GF-D8 (cell line): ENCODE measurements at places on chromosomes 2 and 18.
A peak's percentile ranks its signal among the peaks of the same experiment; 100 is the strongest.

DNA sequence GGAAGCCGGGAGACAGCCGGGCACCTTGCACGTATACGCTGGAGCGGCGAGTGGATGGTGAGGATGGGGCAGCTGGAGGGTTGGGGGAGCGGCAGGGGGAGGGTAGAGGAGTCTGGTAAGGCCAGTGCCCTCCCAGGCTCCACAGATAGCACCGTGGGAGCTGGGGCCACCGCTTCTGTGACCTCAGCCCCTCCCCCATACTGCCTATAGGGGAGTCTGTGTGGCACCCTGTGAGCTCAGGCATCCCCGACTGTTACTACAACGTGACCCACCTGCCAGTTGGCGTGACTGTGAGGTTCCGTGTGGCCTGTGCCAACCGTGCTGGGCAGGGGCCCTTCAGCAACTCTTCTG lies 9.9 kb upstream of the GMPPA start:
- no peak for DNase-seq

- DNase-seq = no peak
Measured at GRCh38 chr2:94990956-94991355, 34.6 kb upstream of the MAL start.

DNA sequence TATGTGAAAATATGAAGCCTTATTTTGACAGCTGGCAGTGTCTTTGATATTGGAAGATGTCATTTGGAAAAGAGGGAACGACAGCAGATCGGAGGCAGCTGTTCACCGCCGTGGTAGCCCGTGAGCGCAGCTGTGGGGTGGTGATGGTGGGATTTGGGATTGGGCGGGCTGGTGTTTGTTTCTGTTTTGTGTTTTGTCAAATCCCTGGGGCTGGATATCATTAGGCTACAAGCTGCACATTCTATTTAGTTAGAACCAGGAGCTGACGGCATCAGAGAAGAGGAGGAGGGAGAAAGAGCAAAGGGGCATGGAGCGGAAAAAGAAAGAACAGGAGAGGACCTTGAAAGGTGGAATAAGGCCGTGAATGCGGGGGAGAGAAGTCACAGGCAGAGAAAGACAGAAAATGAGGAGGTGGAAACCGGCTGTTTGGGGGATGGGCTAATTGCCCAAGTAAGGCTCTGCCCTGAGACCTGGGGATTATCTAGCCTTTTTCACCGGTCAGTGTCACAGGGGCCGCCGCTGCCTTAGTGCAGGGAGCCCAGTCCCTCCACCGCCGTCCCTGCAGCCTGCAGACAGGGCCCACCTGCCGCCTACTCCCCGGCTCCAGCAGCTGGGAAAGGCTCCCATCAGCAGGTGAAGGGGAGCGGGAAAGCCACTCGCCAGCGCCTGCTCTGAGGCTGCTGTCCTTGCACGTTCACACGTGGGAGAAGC lies 88.0 kb downstream of the ZCCHC2 start:
- no peak for DNase-seq

- DNase-seq = no peak
Measured at GRCh38 chr2:182951948-182952663, 85.7 kb upstream of the FRZB start.

DNA sequence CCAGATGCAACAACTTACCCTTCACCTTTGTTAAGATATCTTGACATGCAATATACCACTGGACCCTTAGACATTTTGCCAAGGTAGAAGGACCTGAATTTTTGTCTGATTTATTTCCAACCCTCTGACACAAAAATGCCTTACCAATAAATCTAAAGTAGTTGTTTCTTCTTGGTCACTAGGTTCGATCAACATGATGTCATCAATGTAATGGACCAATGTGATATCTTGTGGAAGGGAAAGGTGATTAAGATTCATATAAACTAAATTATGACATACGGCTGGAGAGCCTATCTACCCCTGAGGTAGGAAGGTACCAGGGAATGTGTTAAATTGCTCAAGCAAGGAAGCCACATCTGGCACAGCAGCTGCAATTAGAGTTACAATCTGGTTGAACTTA lies 67.7 kb upstream of the SERPINE2 start:
- no peak for DNase-seq

DNA sequence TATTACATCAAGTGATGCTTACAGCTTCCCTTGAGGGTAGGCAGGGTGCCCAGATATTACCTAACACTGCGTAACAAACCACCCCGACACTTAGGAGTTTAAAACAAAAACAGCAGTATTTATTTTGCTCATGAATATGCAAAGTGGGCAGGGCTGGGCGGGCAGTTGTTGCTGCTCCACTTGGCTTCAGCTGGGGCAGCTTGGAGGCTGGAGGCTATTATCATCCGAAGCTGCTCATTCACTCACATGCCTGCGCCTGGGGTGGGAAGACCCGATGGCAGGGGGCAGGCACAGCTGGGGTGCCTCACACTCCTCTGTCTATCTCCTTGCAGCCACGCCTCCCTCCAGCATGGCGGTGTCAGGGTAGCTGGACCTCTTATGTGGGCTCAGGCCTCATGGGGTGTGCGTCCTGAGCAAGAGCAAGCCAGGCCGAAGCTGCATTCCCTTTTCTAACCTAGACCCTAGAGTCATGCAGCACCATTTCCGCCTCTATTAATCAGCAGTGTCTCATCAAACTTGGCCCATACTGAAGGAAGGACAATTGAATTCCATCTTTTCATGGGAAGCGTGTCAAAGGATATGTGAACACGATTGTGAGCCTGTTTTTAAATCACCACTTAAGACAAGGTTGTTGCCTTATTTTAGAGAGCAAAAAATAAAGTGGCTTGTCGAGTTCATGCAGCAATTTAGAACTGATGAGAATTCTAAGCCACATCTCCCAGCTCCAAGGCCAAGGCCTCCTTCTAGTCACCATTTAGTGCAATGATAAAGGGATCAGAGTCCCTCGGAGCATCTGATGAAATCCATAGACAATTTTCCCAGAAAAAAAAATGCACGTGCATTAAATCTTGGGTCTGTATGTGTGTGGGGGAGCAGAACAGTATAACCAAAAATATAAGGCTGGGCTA lies 54.9 kb downstream of the SDC1 start:
- no peak for DNase-seq

DNA sequence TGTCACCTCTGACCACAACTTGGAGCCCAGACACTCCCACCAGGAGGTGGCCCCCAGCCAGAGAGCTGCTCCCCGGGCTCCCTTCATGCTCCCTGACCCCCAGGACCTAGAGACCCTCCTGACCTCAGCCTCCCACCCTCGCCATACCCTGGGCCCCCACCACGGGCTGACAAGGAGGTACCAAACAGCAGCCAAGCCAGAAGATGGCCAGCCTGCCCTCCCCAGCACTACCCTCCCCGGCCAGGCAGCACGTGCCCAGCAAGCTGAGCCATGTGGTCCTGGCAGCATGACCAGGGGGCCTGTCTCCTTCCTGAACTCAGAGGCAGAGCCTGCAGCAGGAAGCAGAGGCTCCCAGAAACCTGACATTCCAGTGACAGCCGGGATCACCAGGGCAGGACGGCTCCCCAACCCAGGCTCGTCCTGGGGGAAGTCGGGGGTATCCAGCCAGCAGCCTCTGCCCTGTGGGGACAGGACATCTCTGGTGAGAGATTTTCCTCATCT lies 69.4 kb upstream of the GPC1 start:
- DNase-seq = no peak

DNA sequence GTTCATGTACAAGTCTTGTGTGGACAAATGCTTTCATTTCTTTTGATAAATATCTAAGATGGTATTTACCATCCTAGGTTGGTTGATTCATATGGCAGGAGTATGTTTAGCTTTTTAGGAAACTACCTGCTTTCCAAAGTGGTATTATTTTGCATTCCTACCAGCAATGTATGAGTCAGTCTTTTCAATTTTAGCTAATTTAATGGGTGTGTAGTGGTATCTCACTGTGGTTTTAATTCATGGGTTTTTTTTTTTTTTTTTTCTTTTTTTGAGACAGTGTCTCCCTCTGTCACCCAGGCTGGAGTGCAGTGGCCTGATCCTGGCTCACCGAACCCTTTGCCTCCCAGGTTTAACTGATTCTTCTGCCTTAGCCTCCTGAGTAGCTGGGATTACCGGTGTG lies 4.2 kb downstream of the ZNF512 start:
- DNase-seq = no peak

- DNase-seq = no peak
Measured at GRCh38 chr18:36058674-36059073, 8.7 kb downstream of the RPRD1A start.

DNA sequence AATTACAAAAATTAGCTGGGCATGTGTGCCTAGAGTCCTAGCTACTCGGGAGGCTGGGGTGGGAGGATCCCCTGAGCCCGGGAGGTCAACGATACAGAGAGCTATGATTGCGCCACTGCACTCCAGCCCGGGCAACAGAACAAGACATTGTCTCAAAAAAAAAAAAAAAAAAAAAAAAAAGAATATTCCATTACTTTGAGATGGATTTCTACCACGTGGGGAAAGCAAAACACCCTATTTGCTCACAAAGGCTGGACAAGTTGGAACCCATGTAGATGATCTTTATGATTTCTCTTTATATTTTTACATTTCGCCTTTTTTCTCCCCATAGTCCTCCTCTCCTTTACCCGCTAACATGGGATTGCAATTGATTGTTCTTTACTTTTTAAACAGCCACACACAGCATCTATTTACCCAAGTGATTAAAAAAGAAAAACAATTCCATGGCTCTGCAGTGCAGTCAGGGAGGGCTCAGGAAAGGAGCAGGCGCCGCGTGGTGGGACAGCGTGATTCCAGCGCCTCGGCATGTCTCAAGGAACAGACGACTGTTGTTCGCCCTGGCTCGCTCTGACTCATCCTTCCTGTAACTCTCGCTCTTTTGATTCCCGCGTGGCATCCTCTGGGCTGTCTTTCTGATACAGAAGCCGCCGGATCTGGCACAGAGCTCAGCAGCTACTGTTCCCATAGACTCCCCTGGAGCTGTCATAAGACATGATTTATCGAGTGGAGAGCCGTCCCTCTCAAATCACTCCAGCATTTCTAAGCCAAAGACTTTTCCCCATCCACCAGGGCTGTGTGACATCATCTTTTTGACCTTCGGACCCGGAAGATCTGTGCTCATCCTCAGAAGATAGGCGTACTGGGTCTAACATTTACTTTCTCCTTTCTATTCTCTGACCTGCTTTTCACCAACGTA lies 230.4 kb upstream of the AGAP1 start:
- DNase-seq = no peak

GRCh38 chr2:229009816-229010215 lies 261.3 kb downstream of the PID1 start:
- DNase-seq = no peak

DNA sequence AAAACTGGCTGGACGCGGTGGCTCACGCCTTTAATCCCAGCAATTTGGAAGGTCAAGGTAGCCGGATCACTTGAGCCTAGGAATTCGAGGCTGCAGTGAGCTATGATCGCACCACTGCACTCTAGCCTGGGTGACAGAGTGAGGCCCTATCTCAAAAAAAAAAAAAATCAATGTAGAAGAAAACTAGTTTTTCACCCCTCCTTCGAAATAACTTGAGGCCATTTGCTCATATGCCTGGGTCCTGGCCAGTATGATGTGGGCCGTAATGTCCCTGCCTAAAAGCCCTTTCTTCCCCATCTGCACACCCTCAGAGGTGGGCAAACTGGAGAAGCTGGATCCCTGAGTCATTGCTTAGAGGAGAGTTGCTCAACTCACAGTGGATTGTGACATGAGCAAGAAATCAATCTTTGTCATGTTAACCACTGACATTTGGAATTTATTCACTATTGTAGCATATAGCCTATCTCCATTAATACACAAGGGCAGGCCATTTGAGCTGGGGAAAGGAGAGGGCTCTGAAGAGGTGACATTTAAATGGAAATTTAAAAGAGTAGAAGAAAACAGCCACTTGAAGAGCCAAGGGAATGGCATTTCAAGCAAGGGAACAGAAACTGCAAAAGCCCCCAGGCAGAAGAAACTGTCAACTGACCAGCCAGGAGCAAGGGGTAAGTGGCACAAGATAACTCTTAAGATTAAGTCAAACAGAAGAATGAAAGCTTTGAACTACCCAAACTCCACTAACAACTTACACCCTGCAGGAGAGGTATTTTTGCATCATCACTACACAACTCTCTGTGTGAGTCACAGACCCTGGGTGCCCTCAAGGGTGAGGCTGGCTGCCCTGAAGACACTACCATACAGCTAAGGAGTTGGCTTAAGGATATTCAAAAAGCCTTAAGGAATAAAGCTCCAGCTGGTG lies 7.6 kb upstream of the METTL21A start:
- DNase-seq = peak; percentile 61

DNA sequence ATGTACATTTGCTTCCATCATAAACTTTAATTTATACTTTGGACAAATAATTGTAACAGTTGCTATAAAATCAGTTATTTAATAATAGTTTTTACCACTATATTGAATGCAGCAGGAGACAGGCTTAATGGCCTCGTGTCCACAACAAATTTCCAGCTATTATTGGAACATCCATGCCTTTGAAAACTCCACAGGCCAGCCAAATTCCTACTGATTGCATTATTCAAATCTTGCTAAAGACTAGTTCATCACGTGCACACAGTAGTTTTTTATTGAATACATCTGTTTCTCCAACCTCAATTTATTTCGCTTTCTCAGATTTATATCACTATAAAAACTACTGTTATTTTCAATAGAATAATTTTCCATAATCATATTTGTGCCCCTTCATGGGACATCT lies 18.4 kb upstream of the PTPRM start:
- DNase-seq = no peak

DNA sequence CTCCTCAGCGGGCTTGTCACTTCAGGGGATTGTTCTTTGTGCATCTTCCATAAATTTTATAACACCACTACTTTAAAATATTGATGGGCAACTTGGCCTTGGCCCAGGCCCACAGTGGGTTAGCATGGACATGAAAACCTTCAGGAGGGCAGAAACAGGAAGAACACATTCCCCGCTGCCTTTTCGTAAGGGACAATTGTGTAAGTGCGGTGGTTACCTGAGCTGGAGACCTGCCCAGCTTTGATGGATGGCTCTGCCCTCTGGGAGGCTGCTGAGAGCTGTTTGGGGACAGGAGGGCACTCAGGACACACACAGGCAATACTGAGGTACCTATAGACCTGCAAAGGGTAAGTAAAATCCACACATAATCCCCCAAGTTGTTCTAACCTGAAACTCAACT lies 46.8 kb downstream of the FECH start:
- DNase-seq = no peak

DNA sequence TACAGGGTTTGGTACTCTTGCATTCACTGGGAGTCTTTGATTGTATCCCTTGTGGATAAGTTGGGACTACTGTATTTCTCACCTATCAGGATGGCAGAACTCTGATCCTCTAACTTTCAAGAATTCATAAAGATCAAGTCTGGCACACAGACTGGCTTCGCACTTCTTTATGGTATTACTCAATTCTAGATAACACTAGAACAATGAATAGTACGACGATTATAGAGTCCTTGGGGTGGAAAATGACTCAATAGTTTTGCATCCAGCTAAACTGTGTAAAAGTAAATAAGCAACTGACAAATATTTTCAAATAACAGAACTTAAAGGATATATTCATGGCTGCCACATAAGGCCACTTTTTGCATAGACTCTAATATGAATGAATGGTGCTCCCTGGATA lies 103.4 kb upstream of the MEX3C start:
- DNase-seq = no peak

GRCh38 chr2:232529806-232530547 lies 4.0 kb downstream of the CHRND start:
- no peak for DNase-seq
